ENCODE measurements at places on chromosomes 12 and 14. TPM values are rescaled to one million over a fixed set of nuclear protein-coding genes. Genes with fewer than 3 reads are reported as not detected.

Gene GPRC5A
- 2.3 TPM for total RNA-seq

Gene SLCO1B1
- total RNA-seq = not detected

Gene LALBA
- not detected for total RNA-seq

Gene LRP1-AS
- not detected for total RNA-seq

Gene KCNA1
- not detected for total RNA-seq

Gene PLEK2
- 0.51 TPM for total RNA-seq

Gene RHEBL1
- total RNA-seq = 0.33 TPM

Gene SIX4
- total RNA-seq = 18.3 TPM

Gene NPFF
- not detected for total RNA-seq

Gene YBX3
- 109 TPM for total RNA-seq

Gene OLR1
- total RNA-seq = 1.2 TPM

Measured in fibroblast of lung (primary cell).